ENCODE measurements at places on chromosomes 12 and 14. TPM values are rescaled to one million over a fixed set of nuclear protein-coding genes. Genes with fewer than 3 reads are reported as not detected.

DNA sequence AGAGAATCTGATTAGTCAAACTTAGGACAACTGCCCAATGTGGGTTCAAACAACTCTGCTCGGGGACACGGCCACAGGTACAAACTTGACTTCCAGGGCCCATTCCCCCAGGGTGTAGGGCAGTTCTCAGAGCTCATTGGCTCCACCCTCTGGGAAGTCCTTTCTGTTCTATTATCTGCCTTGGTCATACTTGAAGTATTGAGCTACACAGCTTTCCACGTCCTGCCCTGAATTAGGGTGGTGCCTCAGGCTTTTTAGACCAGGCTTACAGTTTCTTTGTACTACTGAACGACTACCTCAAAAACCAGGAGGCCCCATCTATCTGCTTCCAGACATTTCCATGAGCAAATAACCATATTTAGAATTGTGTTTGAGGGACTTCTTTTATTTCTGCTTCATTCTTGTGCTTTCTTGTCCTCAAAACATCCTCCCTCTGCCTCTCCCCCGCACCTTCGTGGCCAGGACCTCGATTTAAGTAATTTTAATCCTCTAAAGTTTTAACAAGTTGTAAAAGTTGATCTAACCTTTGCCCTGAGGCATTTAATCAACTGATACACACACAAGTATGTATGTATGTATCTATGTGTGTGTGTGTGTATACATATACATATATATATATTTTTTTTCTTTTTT is 281.7 kb upstream of the AMIGO2 start:
- DNase-seq: no peak

IFI27 gene
- 1.6 TPM for total RNA-seq

CLEC9A gene
- total RNA-seq: 8.3 TPM

NXPH4 gene
- not detected for total RNA-seq

NR4A1 gene
- 33.1 TPM for total RNA-seq

GRCh38 chr12:96194576-96194889 is 358 bp downstream of the ELK3 start:
- DNase-seq: no peak

Measured in hematopoietic multipotent progenitor cell (in vitro differentiated cells).